MM.1S (cell line): ENCODE measurements at places on chromosomes 12 and 14.

DNA sequence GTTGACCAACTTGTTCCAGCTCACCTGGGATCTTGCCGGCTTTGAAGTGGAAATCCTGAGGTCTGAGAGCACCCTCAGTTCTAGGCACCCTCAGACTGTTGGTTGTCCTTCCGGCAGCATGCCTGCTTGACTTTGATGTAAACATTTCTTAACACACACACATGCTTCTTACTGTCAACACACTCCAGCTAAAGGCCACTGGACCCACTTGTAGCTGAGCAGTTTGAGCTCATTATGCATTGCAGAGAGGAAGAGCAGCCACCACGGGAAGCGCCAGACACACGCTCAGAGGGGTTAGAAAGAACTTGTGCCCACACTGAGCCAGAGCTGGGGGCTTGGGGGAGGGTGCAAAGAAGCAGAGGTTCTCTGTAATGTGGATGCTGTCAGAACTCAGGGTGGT, 55.8 kb downstream of the TNFAIP2 start:
- no peak overlapping the region for H3K4me3 ChIP-seq
- no peak overlapping the region for H3K27ac ChIP-seq
- H3K4me1 ChIP-seq = no peaks in the 10 kb centered on the region
- DNase-seq = no peak

GRCh38 chr12:93991829-93992461, 156.4 kb upstream of the PLXNC1 start:
- H3K27ac ChIP-seq = no peak overlapping the region
- no peaks in the 10 kb centered on the region for H3K36me3 ChIP-seq
- no peaks in the 10 kb centered on the region for H3K4me1 ChIP-seq
- no peaks in the 10 kb centered on the region for H3K27me3 ChIP-seq

DNA sequence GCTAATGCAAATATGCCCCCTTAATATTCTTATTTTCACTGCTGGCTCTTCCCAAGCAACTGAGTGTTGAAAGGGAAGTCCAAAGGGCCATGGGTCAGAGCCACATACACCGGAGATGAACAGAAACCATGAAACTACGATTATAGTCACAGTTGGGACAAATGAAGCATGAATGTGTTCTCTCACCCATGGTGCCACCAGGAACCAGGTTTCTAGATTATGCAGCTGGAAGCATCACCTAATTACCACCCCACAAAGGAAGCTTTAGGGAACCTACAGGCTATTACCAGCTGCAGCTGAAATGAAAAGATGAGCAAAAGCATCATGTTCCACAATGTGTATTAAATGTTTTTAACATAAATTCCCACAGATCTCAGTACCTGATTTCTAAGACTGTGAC, 15.4 kb downstream of the TMTC1 start:
- H3K4me3 ChIP-seq = no peak overlapping the region
- H3K27ac ChIP-seq = no peak overlapping the region
- no peaks in the 10 kb centered on the region; the same call in 1 of the 2 replicates for H3K36me3 ChIP-seq
- DNase-seq = no peak

DNA sequence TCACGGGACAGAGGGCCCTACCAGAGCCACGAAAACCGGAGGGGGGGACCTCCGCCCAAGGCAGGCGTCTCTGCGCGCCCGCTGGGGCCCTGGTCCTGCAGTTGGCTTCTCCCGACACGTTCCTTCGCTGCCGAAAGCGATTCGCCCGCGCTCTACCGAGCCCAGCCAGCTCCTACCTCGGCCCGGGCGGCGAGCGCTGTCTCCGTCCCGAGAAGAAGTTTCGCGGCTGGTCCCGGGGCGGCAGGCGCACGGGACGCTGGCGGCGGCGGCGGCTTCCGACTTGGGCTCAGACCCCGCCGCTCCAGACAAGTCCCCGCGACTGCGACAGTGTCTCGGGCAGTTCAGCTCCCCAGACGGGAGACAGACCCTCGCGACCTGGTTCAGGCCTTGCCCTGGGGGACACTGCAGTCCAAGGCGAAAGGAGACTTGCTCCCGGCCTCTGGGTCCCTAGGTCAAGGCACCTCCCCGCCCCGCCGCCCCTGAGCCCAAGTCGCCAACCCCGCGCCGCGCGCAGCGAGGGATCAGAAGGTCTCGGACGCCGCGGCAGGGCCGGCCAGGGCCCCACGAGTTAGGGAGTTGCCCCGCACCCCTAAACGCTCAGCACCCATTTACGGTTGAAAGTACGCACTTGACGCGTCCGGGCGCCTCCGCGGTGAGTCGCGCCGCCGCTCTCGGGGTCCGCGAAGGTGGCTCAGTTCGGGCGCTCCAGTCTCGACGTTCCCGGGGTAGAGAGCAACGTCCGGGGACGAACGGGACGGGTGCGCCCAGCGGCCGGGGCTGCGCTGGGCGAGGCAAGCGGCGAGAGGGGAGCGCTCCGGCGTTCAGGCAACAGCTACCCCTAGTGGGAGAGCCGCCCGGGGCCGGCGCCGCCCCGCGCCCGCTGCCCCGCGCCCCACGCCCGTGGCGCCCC, 1.4 kb upstream of the DIO3 start:
- H3K27ac ChIP-seq = no peak overlapping the region
- DNase-seq = no peak
- H3K36me3 ChIP-seq = no peaks in the 10 kb centered on the region
- H3K4me3 ChIP-seq = no peak overlapping the region

DNA sequence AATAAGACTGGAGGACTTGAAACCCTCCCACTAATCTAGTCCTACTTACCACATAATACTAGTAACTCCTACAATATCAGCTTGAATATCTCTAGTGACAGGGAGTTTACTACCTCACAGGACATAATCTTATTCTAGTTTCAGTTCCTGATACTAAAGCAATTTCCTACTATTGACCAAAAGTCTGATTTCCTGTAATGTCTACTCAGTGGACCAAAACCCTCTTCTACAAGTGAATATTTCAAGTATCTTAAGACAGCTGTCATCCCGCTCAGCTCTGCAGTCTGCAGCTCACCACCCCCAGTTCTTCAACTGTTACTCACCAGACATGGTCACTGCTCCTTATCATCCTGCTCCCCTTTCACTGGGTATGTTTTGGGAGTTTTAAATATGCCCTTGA, 70.8 kb upstream of the TMCC3 start:
- no peak overlapping the region for H3K27ac ChIP-seq
- peaks cover 10% of the 10 kb centered on the region for H3K4me1 ChIP-seq
- no peak for DNase-seq
- no peaks in the 10 kb centered on the region for H3K27me3 ChIP-seq
- no peaks in the 10 kb centered on the region for H3K36me3 ChIP-seq
- no peak overlapping the region for H3K4me3 ChIP-seq

DNA sequence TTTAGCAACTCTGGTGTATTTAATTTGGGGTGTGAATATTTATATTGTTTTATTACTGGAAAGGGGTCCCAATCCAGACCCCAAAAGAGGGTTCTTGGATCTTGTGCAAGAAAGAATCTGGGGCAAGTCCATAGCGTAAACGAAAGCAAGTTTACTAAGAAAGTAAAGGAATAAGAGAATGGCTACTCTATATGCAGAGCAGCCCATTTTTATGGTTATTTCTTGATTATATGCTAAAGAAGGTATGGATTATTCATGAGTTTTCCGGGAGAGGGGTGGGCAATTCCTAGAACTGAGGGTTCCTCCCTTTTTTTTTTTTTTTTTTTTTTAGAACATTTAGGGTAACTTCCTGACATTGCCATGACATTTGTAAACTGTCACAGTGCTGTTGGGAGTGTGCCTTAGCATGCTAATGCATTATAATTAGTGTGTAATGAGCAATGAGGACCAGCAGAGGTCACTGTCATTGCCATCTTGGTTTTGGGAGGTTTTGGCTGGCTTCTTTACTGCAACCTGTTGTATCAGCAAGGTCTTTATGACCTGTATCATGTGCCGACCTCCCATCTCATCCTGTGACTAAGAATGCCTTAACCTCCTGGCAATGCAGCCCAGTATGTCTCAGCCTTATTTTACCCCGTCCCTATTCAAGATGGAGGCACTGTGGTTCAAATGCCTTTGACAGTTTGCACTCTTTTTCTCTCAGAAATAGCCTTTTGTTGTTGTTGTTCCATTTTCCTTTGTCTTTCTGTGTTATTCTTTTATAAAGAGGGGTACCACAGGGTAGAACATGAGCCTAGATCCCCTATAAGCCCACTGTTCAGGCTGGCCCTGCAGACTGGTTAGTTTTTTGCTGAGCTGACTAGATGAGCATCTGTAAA, 75.5 kb upstream of the DCD start:
- no peaks in the 10 kb centered on the region for H3K36me3 ChIP-seq
- H3K4me1 ChIP-seq = peaks cover 12% of the 10 kb centered on the region
- H3K27me3 ChIP-seq = no peaks in the 10 kb centered on the region
- no peak overlapping the region for H3K4me3 ChIP-seq

GRCh38 chr14:104467236-104467635, 112.3 kb upstream of the C14orf180 start:
- peaks cover 37% of the 10 kb centered on the region for H3K27me3 ChIP-seq
- no peak for DNase-seq
- H3K27ac ChIP-seq = no peak overlapping the region
- no peak overlapping the region for H3K4me3 ChIP-seq

GRCh38 chr14:82116721-82117120, 583.1 kb upstream of the SEL1L start:
- no peak overlapping the region for H3K4me3 ChIP-seq
- no peaks in the 10 kb centered on the region for H3K27me3 ChIP-seq
- no peaks in the 10 kb centered on the region for H3K4me1 ChIP-seq
- H3K36me3 ChIP-seq = no peaks in the 10 kb centered on the region
- no peak for DNase-seq
- no peak overlapping the region for H3K27ac ChIP-seq
